ENCODE measurements at places on chromosomes 3 and 15. TPM values are rescaled to one million over a fixed set of nuclear protein-coding genes. Genes with fewer than 3 reads are reported as not detected.

Gene IL17RD
- total RNA-seq, result 6.5 TPM

Gene CORO2B
- total RNA-seq, result 26.7 TPM

Gene MOBP
- total RNA-seq, result under 0.01 TPM

Gene C3orf38
- 27.0 TPM for total RNA-seq

Gene TEX55
- total RNA-seq, result not detected

Gene CEMIP
- total RNA-seq, result 14.6 TPM

Gene SPTSSB
- 20.3 TPM for total RNA-seq

Gene THPO
- total RNA-seq, result 0.66 TPM

Gene RSL24D1
- 136 TPM for total RNA-seq

Gene LTK
- 0.37 TPM for total RNA-seq

Gene PRKCD
- 5.9 TPM for total RNA-seq

Gene USP13
- total RNA-seq, result 21.5 TPM

Gene LRTM1
- total RNA-seq, result not detected

Gene SHC4
- 1.7 TPM for total RNA-seq

Gene SLC24A5
- total RNA-seq, result not detected

Gene LINGO1
- total RNA-seq, result not detected

Gene ZBTB47
- 24.0 TPM for total RNA-seq

Gene PLA1A
- 0.25 TPM for total RNA-seq

Gene CCR2
- total RNA-seq, result not detected

Gene CSTA
- 1.1 TPM for total RNA-seq

Gene GNAI2
- 226 TPM for total RNA-seq

Gene MRAS
- total RNA-seq, result 73.6 TPM

Gene SH3GL3
- total RNA-seq, result 0.11 TPM

Gene PLXNA1
- total RNA-seq, result 64.7 TPM

Gene ABCC5
- total RNA-seq, result 16.5 TPM

Gene P2RY12
- total RNA-seq, result 0.12 TPM

Gene NGLY1
- 34.1 TPM for total RNA-seq

Gene CTNNB1
- total RNA-seq, result 975 TPM

Gene ENTPD3
- not detected for total RNA-seq

Gene TRH
- not detected for total RNA-seq

Gene CDCP1
- 27.7 TPM for total RNA-seq

Gene SKOR1
- 0.12 TPM for total RNA-seq

Gene GPR149
- total RNA-seq, result not detected

Gene IFT80
- 87.1 TPM for total RNA-seq

Gene ZNF502
- total RNA-seq, result 5.8 TPM

Gene SLC30A4
- total RNA-seq, result 11.9 TPM

Gene CILP
- under 0.01 TPM for total RNA-seq

Gene IRAK2
- total RNA-seq, result 4.9 TPM

Gene EPHA3
- 1.9 TPM for total RNA-seq

Gene GRK7
- under 0.01 TPM for total RNA-seq

Gene C3orf20
- total RNA-seq, result not detected

Gene LIPH
- not detected for total RNA-seq

Gene GOLGA8J
- total RNA-seq, result 0.11 TPM

Gene IMPG2
- total RNA-seq, result 0.44 TPM

Gene FGD5
- 0.37 TPM for total RNA-seq

Gene CCR3
- not detected for total RNA-seq

Gene CCR8
- not detected for total RNA-seq

Gene NRROS
- total RNA-seq, result 3.0 TPM

Gene MEGF11
- total RNA-seq, result not detected

Gene RPL32
- 623 TPM for total RNA-seq

Gene PLSCR2
- not detected for total RNA-seq

Gene CHRD
- 7.4 TPM for total RNA-seq

Gene SAMD7
- total RNA-seq, result not detected

Gene IL12A
- total RNA-seq, result 4.1 TPM

Gene UQCRC1
- total RNA-seq, result 596 TPM

Gene ZNF639
- total RNA-seq, result 55.7 TPM

Gene CEP70
- 60.1 TPM for total RNA-seq

Gene GXYLT2
- 16.1 TPM for total RNA-seq

Gene FOXL2NB
- 10.4 TPM for total RNA-seq

Gene SERPINI2
- not detected for total RNA-seq

Measured in uterine smooth muscle cell (primary cell).